ENCODE measurements at places on chromosomes 2 and 18.

- no peak for DNase-seq
Observed at GRCh38 chr2:136016836-136017235, 31.4 kb upstream of the DARS1 start.

DNA sequence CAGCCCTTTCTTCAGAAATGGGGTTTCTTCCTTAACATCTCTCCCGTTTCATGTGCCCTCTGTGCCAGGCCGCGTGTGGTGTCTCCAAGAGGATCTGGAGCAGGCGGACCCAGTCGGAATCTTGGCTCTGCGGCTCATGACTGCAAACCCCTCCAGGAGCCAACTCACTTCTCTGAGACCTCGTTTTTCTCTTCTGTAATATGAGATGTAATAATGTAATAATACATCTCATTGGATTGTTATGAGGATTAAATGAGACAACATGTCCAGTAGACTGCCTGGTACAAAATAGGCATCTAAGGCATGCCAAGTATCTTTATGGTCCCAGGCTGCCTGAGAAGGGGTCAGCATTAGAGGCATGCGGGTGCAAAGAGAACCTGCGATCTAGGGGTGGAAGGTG, 221.3 kb upstream of the REV1 start:
- no peak for DNase-seq

DNA sequence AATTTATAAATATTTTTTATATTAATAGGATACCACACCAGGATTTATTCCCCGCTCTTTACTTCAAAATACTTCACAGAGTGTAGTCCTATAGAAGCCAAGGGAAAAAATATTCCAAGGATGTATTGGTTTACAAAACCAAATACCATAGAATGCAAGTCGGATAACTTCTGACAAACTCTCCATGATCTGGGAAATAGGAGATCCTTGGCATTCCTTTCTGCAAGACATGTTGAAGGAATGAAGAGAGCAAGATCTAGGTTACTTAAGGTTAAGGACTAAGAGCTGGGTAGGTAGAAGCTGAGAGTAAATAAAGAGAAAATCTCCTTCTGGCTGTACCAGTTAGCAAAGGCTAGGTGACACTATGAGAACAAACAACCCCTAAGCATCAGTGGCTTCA, 141.2 kb downstream of the LRATD1 start:
- DNase-seq: no peak

GRCh38 chr2:84280873-84281272, 178.2 kb downstream of the SUCLG1 start:
- no peak for DNase-seq

DNA sequence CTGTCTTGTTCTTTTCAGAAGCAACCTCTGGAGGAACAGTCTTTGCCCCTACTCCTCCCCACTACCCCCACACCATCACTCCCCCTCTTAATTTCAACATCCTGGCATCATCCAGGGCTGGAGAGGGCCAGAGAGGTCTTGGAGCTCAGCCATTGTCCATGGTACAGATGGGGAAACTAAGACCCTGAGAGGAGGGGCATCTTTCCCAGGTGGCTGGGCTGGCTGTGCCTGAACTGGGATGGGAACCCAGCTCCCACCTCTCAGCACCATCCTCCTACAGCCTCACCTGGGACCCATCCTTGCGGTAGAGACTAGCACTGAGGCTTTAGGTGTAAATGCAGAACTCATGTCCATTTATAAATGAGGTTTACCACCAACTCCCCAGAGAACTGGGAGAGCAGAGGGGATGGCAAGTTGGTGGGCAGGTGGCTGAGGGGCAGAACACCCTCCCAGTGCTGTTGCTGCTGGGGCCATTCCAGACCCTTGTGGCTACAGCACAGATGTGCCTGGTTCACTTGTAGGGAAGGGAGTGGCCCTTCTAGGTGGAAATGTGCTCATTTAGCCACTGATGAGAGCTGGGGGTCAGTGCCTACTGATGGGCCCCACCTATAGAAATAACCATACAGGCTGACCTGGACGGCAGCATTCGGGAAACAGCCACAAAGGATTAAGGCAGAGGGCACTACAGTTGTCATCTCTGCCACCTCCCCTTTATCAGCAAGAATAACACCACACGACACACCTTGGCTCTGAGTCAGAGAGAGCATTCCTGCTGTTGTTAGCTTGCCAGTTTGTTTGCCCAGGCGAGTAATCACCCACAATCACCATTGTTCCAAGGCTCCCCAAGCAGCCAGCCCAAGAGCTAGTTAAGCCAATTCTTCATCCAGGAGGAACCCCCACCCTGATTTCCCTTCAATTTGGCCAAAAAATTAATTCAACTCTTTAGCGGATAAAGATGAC, 2.1 kb downstream of the MLPH start:
- no peak for DNase-seq

DNA sequence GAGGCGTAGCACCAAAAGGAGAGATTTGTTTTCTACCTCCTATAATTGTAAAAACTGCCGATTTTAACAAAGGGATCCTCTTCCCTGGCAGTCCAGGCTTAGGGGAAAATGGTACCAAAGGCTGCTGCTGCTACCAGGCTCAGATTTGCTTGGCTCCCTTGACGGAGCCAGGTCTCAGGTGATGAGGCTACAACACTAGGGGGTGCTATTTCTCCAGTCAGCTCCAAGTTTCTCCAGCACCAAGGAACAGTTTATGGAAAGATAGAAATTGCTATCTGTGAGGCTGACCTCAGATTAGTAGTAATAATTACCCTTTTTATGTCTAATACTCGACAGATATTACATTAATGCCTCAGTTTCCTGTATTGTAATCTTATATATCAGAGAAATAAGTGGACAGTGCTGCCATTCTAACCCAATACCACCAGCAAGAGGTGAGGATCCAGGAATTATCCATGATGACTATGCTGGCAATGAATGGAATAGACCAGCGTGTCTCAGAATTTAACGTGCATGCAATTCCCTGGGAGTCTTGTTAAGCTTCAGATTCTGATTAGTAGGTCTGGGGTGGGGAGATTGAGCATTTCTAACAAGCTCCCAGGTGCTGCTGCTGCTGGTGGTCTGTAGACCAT, 111.3 kb downstream of the ESCO1 start:
- peak; percentile 63 for DNase-seq

GRCh38 chr2:155393406-155393805, 694.9 kb downstream of the KCNJ3 start:
- DNase-seq: no peak

All from iris pigment epithelial cell (primary cell).